ENCODE measurements at places on chromosomes 5 and 9.

DNA sequence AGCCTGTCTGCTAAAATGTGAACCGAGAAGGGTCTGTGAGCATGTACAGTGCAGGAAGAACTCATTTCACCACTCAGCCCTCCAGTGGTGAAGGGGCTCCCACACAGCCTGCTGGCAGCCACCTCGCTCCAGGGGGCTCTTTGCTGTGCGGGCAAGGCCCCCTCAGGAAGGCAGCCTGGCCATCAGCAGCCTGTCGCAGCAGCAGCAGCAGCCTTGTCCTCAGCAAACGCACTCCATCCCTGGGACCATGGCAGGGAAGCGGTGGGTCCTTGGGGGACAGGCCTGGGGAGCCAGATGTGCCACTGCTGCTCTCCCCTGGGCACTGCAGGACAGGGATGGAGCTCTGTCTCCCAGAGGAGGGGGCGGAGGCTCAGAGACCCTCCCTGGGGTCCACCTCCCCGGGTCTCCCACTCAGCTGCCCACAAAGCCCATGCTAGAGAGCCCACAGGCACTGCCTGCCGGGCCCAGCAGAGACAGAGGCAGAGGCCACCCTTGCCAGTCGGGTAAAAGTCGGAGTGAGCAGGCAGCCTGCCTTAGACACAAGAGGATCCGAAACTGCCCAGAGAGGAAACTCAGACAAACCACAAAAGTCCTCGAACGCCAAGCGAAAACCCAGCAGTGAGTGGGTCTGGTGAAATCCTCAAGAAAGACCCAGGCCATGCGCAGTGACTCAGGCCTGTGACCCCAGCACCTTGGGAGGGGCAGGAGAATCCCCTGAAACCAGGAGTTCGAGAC, 8.0 kb downstream of the BRD3 start:
- DNase-seq = no peak

GRCh38 chr5:141496038-141496437, 7.2 kb downstream of the PCDHGC5 start:
- no peak for DNase-seq

DNA sequence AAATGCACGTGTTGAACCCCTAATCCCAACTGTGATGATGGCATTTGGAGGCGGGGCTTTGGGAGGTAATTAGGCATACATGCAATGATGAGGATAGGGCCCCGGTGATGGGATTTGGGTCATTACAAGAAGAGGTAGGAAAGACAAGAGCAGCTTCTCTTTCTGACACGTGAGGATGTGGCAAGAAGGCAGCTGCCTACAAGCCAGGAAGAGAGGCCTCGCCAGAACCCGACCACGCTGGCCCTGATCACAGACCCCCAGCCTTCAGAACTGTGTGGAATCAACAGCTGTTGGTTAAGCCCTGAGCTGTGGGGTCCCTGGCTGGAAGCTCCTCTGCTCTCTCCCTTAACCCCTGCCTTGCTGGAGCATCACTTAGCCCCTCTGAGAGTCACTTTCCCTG, 57.5 kb downstream of the COL23A1 start:
- DNase-seq = no peak

DNA sequence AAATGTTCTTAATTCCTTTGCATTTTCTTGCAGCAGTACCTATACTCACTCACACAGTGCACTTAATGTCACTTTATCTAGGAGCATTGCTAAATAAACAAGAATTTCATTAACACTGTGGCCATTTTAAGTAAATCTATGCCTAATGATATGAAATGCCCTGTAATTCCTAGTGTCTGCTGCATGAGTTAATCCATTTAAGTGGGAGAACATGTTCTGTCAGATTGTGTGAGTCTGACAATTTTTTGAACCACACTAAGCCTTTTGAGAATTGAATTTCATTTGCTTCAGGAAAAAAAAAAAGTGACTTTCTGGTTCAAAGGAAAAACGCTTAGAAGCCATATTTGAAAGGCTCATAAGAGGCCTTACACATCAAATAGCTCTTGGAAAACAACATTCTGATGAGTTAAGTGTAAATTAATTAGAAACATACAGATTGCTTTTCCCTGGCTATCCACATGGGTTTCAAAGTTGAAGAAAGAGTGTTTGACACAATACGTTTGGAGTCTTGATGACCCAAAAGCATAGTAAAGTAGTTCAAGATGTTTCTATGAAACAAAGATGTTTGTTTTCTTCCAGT, 446.7 kb upstream of the GRAMD2B start:
- DNase-seq = no peak

DNA sequence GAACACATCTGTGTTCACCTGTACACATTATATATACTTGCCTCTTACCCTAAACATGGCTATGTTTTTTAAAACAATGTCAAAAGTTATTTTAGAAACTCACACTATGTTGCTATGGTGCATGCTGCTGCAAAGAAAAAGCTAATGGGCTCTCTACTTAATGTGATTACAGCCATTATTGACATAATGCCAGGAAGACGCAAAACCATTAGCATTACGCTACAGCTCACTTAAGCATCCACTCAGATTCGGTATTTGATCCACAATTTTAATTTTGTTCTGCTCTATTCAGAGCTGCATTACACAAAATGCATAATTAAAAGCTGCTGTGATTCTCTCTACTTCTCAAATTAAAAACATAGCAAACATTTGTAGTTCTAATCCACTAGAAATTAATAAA, 395.2 kb downstream of the BNC2 start:
- DNase-seq = no peak

GRCh38 chr5:61142391-61142790, 19.9 kb downstream of the SMIM15 start:
- no peak for DNase-seq

DNA sequence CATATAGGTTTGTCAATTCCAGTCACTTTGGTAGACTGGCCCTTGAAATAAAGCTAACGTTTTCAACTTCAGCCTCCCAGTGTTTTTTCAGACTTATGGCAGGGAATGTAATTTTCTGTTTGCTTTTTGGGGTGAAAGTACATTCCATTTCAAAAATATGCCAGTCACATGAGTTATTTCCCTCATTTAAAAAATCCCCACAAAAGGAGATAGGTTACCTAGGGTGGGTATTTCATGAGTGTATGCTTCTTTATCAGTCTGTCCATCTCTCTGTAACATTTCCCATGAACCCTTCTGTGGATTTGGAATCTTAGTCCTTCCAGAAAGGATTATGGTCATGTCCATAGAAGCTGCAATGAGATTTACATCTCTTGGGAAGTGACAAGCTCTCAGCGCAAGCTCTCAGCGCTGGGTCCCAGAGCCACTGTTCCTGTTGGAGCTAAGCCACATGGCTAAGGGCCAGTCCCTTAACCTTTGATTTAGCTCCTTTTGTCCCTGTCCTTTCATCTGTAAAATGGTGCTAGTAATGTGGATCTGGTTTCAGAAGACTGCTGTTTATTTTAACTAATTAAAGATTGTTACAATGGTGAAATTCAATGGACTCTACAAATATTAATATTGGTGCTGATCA, 294.9 kb downstream of the NR3C1 start:
- no peak for DNase-seq

GRCh38 chr9:88792502-88792901, 198.8 kb upstream of the S1PR3 start:
- no peak for DNase-seq

DNA sequence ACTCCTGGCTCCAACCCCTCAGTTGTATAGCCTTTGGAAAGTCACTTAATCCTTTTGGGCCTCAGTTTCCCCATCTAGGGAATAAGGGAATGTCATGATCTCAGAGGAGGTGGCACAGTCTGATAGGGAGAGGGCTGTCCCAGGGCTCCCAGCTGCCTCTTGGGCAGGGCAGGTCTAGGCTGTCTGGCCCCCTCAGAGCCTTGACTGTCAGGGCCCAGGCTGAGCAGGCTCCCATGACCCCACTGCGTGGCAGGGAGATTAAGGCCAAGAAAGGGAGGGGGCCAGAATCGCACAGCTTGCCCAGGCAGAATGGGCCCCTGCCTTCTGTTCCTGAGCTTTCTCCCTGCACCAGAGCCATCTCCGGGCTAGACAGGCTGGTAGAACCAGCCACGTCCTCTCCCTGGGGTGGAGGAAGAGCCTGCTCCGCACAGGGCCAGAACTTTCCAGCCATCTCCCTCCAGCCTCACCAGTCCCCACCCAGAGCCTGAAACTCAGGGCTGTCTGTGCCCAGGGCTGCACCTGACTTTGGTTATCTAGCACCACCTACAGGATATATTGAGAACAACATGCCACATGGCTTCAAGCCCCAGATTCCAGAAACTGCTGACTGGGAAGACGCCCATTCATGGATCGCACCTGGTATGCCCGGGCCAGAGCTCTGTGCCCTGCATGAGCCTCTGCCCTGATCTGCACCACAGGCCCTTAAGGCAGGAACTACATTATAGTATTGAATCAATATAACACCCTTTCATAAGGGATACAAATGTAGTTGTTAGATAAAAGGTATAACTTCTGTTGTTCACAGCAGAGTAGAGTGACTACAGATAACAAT, 32.1 kb downstream of the NAIF1 start:
- DNase-seq = no peak

- DNase-seq = no peak
Observed at GRCh38 chr9:89848060-89849040, 243.5 kb downstream of the GADD45G start.

DNA sequence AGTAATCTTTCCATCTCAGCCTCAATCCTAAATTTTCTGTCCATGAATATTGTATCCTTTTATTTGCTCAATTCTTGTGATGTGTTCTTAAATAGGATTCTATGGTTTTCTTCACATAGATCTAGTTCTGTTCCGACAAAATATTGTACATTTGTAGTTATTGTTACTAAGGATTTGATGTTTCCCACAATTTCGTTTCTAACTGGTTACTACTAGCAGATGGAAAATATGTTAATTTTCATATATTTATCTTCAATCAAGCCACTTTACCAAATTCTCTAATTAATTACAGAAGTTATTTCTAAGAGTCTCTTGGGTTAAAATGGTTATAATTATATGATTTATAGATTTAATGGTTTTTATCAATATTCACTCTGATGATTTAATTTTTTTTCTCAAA, 60.3 kb downstream of the SEC61B start:
- no peak for DNase-seq

GRCh38 chr9:69229367-69229766, 55.3 kb downstream of the TJP2 start:
- no peak for DNase-seq

DNA sequence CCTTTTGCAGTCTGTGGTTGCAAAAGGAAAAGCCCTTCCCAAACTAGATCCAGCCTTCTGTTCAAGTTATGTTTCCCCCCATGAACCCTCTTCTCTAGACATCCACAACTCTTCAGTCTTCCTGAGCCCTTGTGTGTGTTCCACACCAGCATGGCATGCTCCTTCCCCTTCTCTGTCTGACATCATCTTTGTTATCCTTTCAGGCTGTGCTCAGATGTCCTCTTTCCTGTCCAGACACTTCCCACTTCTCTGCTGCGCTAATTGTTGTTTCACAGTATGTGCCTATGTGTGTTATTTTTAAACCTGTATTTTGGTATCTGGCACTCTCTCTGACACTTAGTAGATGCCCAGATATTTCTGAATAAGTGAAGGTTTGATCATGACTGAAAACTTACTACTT, 38.2 kb downstream of the FOCAD start:
- DNase-seq = no peak

GRCh38 chr5:72187388-72188075, 80.3 kb downstream of the MAP1B start:
- DNase-seq = no peak

DNA sequence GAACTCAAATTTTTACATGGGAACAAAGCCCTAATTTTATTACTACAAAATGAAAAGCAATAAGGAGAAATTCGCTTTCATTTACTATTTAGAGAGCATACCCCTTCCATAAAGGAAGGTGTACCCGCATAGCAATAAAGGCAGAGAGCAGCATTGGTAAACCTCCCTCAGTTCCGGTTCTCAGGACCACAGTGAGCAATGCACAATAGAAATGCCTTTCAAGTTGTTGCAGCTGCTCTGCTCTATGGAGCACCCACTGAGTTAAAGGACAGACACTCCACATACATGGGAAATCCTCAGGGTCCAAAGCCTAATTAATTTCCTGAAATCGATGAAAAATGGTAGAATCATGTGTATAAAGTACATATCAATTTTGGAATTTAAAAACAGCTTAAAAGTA, 89.9 kb upstream of the MPDZ start:
- DNase-seq = no peak

- no peak for DNase-seq
Observed at GRCh38 chr5:14213813-14214585, 70.9 kb downstream of the TRIO start.

DNA sequence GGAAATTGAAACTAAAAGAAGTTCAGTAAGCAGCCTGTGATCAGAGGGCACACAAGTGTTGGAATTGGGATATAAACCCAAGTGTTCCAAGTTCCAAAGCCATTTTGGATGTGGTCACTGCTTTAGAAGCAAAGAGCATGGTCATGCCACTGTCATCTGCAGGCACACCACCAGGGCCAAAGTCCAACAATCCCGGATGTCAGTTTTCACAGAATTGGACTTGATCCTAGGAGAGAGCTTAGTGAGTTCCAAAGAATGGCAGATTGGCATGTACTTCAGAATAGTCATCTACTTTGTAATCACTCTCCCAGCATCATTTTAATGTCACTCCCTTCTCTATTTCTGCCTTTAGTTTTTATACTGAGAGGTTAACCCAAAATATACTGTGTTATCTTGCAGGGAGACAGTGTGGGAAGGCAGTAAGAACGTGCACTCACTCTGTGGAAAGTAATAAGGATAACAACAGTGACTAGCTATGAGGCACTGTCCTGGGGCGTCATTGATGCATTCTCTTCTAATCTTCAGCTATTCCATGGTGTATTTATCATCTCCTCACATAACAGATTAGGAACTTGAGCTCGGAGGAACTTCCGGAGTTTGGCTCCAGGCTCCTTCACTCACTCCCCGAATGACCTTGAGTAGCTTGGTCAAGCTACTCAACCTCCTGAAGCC, 388.0 kb downstream of the ACTL7B start:
- DNase-seq = no peak

- DNase-seq = no peak
Observed at GRCh38 chr9:104783588-104783987, 19.7 kb downstream of the NIPSNAP3B start.
